Neural progenitor cell (in vitro differentiated cells): ENCODE measurements at places on chromosomes 3 and 15.
A peak's percentile ranks its signal among the peaks of the same experiment; 100 is the strongest.

DNA sequence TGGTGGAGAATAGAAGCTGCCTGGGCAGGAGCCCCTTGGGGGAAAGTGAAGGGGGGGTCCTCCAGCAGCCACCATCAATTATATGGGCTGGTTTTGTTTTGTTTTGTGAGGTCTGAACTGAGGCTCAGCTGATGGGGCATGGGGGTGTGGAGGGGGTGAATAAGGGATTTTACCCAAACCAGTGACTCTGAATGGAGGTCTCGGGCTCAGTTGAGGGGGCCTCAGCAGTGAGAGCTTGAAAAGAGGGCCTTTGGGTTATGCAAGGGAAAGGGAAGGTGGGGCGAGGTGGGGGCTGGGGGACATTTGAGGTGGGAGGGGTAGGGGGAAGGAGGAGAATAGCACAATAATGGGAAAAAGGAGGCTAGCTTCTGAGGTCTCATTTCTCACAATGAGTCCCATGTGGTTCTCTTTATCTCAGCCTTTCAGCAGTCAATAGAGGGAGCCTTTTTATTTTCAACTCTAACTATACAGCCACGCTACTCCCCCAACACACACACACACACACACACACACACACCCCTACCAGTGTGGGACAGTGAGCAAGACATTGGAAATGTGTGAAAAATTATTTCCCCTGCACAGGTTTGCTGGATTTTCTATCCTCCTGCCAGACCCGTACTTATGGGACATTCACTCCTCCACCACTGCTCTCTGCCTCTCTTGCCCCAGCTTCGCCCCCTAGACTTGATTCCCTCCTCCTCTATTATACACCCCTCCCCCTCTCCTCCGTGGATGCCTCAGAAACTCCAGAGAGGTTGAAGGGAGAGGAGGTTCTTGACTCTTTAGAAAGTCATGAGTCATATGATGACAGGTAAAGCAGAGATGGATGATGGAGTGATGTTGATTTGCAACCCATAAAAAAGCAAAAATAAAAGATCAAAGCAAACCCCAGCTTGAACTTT lies 96.0 kb downstream of the GTPBP8 start:
- DNase-seq: peak; percentile 92
- H3K36me3 ChIP-seq: no peaks in the 10 kb centered on the region
- H3K27ac ChIP-seq: peak overlapping the region; percentile 96
- peaks cover 51% of the 10 kb centered on the region for H3K4me1 ChIP-seq

GRCh38 chr3:24224666-24225384 lies 269.8 kb downstream of the THRB start:
- no peaks in the 10 kb centered on the region for H3K27me3 ChIP-seq
- no peak for DNase-seq
- H3K4me3 ChIP-seq: no peak overlapping the region
- no peak overlapping the region for H3K27ac ChIP-seq
- H3K4me1 ChIP-seq: no peaks in the 10 kb centered on the region

- H3K4me1 ChIP-seq: peaks cover 48% of the 10 kb centered on the region
- H3K27me3 ChIP-seq: peaks cover 18% of the 10 kb centered on the region
- H3K36me3 ChIP-seq: no peaks in the 10 kb centered on the region
- H3K4me3 ChIP-seq: no peak overlapping the region
- no peak overlapping the region for H3K27ac ChIP-seq
These were observed 1.6 kb downstream of the CALML4 start for GRCh38 chr15:68203486-68203885.

DNA sequence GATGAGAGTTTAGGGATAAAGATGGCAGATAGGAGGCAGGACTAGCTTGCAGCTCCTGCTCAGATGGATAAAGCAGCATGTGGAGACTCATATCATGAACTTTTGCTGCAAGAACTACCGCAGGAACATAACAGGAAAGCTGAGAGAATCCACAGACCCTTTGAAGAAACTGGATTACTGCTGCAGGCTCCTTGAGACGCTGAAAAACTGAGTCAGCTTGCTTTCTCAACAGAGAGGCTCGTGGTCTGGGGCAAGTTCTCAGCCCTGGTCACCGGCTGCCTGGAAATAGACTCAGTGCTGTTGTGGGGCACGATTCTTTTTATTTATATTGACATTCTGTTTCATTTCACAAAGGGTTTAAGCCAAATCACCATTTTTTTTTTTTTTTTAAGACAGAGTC lies 28.8 kb upstream of the TRIM59 start:
- no peak overlapping the region for H3K4me3 ChIP-seq
- H3K36me3 ChIP-seq: no peaks in the 10 kb centered on the region
- no peaks in the 10 kb centered on the region for H3K27me3 ChIP-seq
- no peak overlapping the region for H3K27ac ChIP-seq

GRCh38 chr3:59316688-59317275 lies 267.0 kb upstream of the CFAP20DC start:
- no peak overlapping the region for H3K4me3 ChIP-seq
- no peaks in the 10 kb centered on the region for H3K27me3 ChIP-seq
- no peak overlapping the region for H3K27ac ChIP-seq
- H3K4me1 ChIP-seq: peaks cover 18% of the 10 kb centered on the region

GRCh38 chr3:15797642-15798303 lies at the start of gene ANKRD28:
ANKRD28 (minus strand) TSS chr3:15797979; CDS start chr3:15796521, 1,458 bp downstream.
- H3K27ac ChIP-seq: peak within 1 kb of the TSS; percentile 85
- peak within 1 kb of the TSS; percentile 43 for H3K4me3 ChIP-seq
- DNase-seq: peak; percentile 61
- peaks cover 45% of the 10 kb centered on the region for H3K4me1 ChIP-seq
- H3K27me3 ChIP-seq: no peaks in the 10 kb centered on the region
- H3K36me3 ChIP-seq: no peaks in the 10 kb centered on the region

- no peak overlapping the region for H3K27ac ChIP-seq
- H3K36me3 ChIP-seq: no peaks in the 10 kb centered on the region
- no peaks in the 10 kb centered on the region for H3K27me3 ChIP-seq
- DNase-seq: no peak
These were observed 26.0 kb downstream of the TMEM158 start for GRCh38 chr3:45199837-45200648.

DNA sequence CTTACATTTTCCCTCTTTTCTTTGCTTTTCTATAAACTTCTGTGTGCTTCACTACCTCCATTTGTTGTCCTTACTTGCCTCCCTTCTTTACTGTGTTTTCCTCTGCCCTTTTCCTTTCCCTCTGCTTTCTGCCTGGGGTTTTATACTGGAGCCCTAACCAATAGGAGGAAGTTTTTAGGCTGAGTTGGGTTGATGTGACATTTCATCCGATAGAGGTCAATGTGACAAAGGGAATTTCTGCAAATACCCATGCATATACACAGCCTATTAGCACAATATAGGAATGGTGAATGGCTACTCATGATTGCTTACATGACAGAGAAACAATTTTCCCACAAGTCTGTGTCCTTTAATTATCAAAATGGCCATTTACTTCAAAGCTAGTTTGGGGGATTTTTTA lies 153.0 kb upstream of the ARPP21 start:
- no peaks in the 10 kb centered on the region for H3K27me3 ChIP-seq
- no peak for DNase-seq
- no peak overlapping the region for H3K4me3 ChIP-seq
- H3K27ac ChIP-seq: no peak overlapping the region
- no peaks in the 10 kb centered on the region for H3K36me3 ChIP-seq

- H3K4me1 ChIP-seq: peaks cover 12% of the 10 kb centered on the region
- no peaks in the 10 kb centered on the region for H3K27me3 ChIP-seq
- DNase-seq: peak; percentile 55
- H3K36me3 ChIP-seq: no peaks in the 10 kb centered on the region
- H3K27ac ChIP-seq: no peak overlapping the region
- H3K4me3 ChIP-seq: no peak overlapping the region
These were observed 123.5 kb downstream of the RPLP1 start for GRCh38 chr15:69576035-69576526.

DNA sequence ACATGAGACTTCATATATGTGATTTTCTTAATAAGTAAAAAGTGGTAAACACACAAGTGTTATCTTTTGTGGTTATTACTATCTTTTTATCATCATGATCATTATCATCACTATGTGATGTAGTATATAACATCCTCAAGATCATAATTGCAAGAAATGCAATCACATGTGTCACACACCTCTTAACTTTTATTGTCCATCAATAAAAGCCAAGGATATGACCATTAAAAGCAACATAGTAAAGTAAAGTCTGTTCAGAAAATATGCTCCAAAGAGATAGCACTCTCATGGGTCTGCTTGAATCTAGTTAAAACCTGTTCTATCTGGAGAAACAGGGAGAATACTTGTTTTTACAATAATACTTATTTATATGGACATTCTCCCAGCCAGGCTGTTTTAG lies 153.0 kb upstream of the MLF1 start:
- H3K4me1 ChIP-seq: no peaks in the 10 kb centered on the region
- H3K27me3 ChIP-seq: no peaks in the 10 kb centered on the region
- no peak overlapping the region for H3K4me3 ChIP-seq
- DNase-seq: no peak

- no peak for DNase-seq
- no peak overlapping the region for H3K4me3 ChIP-seq
- H3K4me1 ChIP-seq: peaks cover 10% of the 10 kb centered on the region
- H3K27me3 ChIP-seq: no peaks in the 10 kb centered on the region
These were observed 4.7 kb upstream of the CEP97 start for GRCh38 chr3:101719604-101720185.

- H3K4me3 ChIP-seq: no peak overlapping the region
- no peak overlapping the region for H3K27ac ChIP-seq
- no peaks in the 10 kb centered on the region for H3K36me3 ChIP-seq
- DNase-seq: no peak
These were observed 30.9 kb downstream of the PML start for GRCh38 chr15:74025436-74025835.

DNA sequence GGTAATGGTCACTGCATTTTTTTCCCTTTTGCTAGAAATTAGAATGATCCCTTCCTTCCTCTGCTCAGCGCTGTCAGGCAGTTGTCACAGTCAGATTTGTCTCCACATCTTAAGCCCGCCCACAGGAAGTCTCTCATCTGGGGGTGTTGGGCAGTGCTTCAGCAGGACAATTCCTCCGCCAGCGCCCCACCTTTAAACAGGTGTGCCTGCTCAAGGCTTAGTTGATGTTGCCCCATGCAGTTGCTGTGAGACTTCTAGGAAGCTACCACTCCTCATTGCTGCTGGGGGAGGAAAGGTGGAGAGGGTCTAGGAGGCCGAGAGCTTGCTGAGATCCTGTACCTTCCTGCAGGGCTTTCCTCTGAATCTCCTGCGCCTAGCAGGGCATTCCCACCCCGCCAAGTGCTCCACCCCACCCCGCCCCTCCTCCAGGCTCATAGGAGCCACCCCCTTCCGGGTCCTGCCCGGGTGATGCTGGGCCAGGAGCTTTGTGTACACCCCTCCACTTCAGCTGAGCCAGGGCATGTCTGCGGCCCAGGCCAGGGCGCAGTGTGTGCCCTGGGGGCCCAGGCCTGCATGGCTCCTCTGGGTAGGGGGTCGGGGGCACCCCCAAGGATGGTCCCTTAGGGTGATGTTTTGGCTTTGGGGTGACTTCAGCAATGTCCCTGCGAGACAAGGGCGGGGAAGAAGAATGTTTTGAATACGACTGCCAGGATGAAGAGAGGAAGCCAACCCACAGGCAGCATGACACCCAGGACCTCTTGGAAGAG lies 68.7 kb downstream of the TRAK1 start:
- H3K4me3 ChIP-seq: peak overlapping the region; percentile 62
- no peaks in the 10 kb centered on the region for H3K27me3 ChIP-seq
- H3K4me1 ChIP-seq: peaks cover 16% of the 10 kb centered on the region
- no peaks in the 10 kb centered on the region for H3K36me3 ChIP-seq

GRCh38 chr15:42100021-42100800 lies 5.8 kb upstream of the PLA2G4D start:
- H3K36me3 ChIP-seq: no peaks in the 10 kb centered on the region
- no peak overlapping the region for H3K4me3 ChIP-seq
- H3K4me1 ChIP-seq: no peaks in the 10 kb centered on the region

DNA sequence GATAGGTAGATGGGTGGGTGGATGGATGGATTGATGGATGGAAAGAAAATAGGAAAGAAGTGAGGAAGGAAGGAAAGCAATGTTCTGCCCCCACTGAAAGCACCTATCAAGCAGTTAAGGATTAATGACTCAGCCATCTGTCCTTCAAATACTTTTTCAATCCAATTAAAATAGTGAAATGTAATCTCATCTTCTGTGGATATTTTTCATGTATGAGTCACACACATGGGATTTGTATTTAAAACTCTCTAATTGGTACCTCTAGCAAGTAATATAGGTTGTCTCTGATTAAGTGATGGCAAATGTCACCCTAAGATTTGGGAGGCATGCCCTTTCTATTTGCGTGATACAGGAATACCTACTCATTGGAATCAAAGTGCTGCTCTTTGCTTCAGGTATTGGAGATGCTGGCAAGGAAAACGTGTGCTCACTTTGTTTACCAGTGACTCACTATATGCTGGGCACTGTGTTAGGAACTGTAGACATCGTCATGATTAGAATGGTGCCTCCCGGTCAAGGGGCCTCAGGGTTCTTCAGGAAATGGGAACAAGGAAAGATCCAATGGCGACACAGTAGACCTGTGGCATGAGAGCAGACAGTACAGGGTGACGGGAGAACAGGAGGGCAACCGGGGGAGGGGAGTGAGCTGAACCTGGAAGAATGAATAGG lies 230.1 kb downstream of the CLSTN2 start:
- no peak overlapping the region for H3K4me3 ChIP-seq
- H3K4me1 ChIP-seq: no peaks in the 10 kb centered on the region
- H3K27ac ChIP-seq: no peak overlapping the region
- no peaks in the 10 kb centered on the region for H3K36me3 ChIP-seq
- no peak for DNase-seq

- H3K4me1 ChIP-seq: no peaks in the 10 kb centered on the region
- no peak for DNase-seq
- no peak overlapping the region for H3K27ac ChIP-seq
These were observed 54.0 kb downstream of the MBNL1 start for GRCh38 chr3:152322756-152323155.

- DNase-seq: no peak
- no peak overlapping the region for H3K4me3 ChIP-seq
- no peak overlapping the region for H3K27ac ChIP-seq
These were observed 75.3 kb upstream of the C2CD4B start for GRCh38 chr15:62240121-62241096.

- H3K36me3 ChIP-seq: no peaks in the 10 kb centered on the region
- H3K27me3 ChIP-seq: no peaks in the 10 kb centered on the region
- H3K4me3 ChIP-seq: no peak overlapping the region
- peaks cover 10% of the 10 kb centered on the region for H3K4me1 ChIP-seq
- no peak overlapping the region for H3K27ac ChIP-seq
These were observed 136.8 kb downstream of the FHIT start for GRCh38 chr3:61114316-61114953.

GRCh38 chr3:100993309-100993708 lies at the start of gene ABI3BP:
ABI3BP (minus strand) TSS chr3:100993421; CDS start chr3:100993384, 37 bp downstream.
- H3K27me3 ChIP-seq: no peaks in the 10 kb centered on the region
- H3K4me1 ChIP-seq: no peaks in the 10 kb centered on the region
- H3K4me3 ChIP-seq: no peak within 1 kb of the TSS
- H3K27ac ChIP-seq: no peak within 1 kb of the TSS
- DNase-seq: peak; percentile 20
- H3K36me3 ChIP-seq: no peaks in the 10 kb centered on the region

GRCh38 chr15:31342781-31343626 lies 16.4 kb downstream of the KLF13 start:
- H3K36me3 ChIP-seq: no peaks in the 10 kb centered on the region
- H3K27me3 ChIP-seq: no peaks in the 10 kb centered on the region
- H3K27ac ChIP-seq: no peak overlapping the region
- H3K4me1 ChIP-seq: no peaks in the 10 kb centered on the region
- DNase-seq: peak; percentile 25
